ENCODE measurements at places on chromosomes 3 and 15.

GRCh38 chr3:169750665-169751064 lies 14.2 kb downstream of the TERC start:
- no peak for DNase-seq

DNA sequence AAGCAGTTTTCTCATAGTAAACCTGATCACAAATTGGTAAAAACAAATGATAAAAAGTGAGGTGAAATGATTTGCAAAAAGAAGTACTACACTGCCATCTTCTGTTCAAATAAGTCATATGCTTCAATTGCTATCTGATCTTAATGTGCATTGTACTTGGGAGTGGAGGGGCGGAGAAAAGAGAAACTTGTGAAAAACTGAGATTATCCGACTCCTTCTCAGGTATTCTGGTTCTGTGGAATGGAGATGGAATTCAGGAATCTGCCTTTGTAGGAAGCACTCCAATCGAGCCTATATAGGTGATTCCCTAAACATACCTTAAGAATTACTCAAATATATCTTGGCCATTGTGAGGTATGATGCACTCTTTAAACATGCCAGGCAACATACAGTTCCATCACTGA lies 180.6 kb downstream of the CHL1 start:
- no peak for DNase-seq

GRCh38 chr15:101062471-101063171 lies 143.5 kb downstream of the LRRK1 start:
- peak; percentile 16 for DNase-seq

GRCh38 chr3:114060906-114061655 lies 4.5 kb downstream of the QTRT2 start:
- no peak for DNase-seq

- DNase-seq, result no peak
Measured at GRCh38 chr3:43319376-43319775, 33.0 kb downstream of the SNRK start.

DNA sequence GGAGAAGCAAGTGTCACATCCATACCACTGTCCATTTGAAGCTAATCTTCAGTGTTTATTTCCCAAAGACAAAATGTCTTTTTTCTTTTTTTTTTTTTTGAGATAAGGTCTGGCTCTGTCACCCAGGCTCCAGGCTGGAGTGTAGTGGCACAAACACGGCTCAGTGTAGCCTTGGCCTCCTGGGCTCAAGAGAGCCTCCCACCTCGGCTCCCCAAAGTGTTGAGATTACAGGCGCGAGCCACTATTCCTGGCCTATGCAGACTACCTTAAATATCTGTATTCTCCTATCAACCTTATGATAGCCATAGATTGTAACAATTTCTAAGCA lies 27.7 kb upstream of the VPS33B start:
- no peak for DNase-seq

DNA sequence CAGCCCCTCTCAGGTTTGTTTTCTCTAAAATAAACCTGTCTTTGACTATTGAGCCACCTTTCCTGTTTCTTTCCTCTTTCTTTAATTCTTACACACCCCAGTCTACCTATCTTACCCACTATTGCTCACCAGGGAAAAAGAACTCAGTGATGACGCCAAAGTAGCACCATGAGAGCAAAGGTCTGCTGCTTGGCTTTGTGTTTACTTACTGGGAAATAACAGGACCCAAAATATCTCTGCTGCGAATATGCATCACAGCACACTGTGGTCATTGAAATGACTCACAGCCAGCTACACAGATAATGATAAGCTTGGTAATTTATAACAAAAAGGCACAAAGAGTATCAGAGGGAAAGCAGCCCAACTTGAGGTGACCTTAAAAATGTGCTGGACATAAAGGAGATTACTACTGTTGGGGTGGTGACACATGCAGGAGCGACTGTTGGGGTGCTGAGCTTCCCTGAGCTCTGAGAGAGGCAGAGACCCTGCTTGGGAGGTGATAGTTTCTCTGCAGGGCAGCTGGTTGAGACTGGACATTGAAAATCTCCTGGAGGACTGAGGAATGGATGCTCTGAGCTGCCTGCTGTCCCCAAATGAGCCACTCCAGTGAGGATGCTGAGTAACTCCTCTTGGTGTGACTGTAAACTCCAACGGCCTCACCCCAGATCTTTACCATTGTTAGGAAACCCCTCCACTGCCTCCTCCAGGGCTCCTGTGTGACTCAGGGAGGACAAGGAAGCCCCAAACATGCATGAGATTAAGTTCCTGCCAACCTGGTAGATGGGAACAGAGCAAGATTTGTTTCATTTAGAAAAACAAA lies 14.5 kb downstream of the EFCAB12 start:
- DNase-seq, result no peak

DNA sequence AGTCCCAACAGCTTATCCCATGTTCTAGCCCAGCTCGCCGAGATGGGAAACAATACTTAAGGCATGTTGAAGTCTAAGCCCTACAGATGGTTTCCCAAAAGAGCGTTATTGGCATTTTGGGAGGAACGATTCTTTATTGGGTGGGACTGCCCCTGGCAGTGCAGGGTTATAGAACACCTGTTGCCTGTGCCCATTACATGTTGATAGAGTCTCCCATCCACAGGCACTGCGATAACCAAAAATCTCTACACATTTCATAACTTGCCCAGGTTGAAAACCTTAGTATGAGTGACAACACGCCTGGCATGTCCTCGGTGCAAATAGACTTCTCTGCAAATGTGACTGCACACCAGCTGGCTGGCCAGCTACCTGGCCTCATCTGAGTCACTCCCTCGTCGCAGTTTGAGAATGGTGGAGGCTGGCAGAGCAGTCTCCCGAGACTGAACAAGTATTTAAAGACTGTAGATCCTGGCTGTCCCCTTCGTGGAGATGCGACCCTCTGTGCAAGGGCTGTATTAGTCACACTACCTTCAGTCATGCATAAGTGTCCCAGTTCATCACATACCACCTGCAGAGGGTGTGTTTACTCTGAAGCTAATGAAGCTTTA lies 18.7 kb downstream of the ZNF80 start:
- no peak for DNase-seq

DNA sequence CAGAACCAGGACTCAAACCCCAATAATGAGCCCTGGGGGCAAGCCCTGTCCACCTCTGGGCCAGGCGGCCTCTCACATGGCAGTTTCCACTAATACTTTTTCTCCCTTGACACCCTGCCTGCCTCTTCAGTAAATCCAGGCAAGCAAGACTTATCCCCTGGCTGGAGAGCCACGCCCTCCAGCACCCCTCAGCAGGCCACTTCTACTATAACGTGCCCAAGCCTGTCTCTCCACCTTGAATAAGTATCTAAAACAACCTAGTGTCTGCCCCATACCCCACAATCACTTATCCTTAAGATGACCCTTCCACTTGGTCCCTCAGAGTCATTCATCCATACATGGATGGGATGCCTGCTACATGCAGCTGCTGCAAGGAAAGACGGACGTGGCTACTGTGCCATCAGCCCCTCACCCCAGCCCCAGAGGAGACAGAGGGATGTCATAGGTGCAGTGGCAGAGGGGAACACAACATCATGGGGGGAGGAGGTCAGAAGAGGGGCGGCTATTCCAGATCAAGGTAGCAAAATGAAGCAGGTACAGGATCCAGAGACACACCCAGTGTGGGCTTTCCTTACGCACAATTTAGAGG lies 63.4 kb downstream of the LRIG1 start:
- DNase-seq, result no peak

- no peak for DNase-seq
Measured at GRCh38 chr3:129648391-129648790, 41.9 kb upstream of the PLXND1 start.

DNA sequence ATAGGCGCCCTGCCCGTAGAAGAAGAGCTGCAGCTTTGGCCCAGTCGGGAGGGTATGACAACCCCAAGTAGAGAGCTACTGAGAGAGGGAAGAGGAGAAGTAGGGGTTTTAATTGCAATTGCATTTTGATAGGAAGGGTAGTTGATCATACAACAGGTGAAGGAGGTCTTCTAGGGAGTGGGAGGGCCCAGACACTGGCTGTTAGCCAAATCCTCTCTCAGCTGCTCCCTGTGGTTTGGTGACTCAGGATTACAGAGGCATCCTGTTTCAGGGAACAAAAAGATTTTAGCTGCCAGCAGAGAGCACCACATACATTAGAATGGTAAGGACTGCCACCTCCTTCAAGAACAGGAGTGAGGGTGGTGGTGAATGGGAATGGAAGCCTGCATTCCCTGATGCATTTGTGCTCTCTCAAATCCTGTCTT lies 408.9 kb upstream of the THBS1 start:
- no peak for DNase-seq

Data from activated naive CD4-positive, alpha-beta T cell treated with anti-CD3 and anti-CD28 coated beads, Interleukin-2, amount 10 ng/mL, durations not matched to agents 7 days and 5 days (primary cell).